Chondrocyte (in vitro differentiated cells): ENCODE measurements at places on chromosomes 2 and 18.
A peak's percentile ranks its signal among the peaks of the same experiment; 100 is the strongest.

DNA sequence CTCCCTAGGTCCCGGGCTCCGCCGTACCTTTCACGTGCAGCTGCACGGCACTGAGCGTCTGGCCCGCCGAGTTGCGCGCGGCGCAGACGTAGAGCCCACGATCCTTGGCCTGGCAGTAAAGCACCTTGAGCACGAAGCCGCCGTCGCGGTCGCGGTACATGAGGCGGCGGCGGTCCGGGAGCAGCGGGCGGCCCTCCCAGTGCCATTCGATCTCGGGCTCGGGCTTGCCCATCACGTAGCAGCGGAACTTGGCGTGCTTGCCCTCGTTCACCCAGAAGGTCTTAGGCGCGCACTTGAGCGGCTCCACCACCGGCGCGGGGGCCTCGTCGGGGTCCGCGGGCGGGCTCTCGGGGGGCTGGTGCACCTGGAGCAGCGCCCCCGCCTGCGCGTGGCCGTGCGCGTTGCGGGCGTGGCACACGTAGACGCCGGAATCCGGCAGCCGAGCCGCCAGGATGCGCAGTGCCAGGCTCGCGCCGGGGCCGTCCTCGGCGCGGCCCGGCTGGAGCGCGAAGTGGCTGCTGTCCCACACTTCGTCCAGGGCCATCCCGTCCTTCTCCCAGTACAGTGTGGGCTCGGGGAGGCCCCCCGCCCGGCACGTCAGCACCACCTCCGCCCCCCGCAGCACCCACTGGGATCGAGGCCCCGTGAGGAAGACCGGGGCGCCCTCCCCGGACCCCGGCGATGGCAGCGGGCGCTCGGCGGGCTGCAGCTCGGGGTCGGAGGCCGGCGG lies 980 bp downstream of the OBSL1 start:
- no peak for DNase-seq

GRCh38 chr2:148876595-148877402 lies 1.8 kb downstream of the KIF5C start:
- no peak for DNase-seq

GRCh38 chr18:24009651-24010333 lies 4.8 kb upstream of the TTC39C start:
- no peak for DNase-seq

DNA sequence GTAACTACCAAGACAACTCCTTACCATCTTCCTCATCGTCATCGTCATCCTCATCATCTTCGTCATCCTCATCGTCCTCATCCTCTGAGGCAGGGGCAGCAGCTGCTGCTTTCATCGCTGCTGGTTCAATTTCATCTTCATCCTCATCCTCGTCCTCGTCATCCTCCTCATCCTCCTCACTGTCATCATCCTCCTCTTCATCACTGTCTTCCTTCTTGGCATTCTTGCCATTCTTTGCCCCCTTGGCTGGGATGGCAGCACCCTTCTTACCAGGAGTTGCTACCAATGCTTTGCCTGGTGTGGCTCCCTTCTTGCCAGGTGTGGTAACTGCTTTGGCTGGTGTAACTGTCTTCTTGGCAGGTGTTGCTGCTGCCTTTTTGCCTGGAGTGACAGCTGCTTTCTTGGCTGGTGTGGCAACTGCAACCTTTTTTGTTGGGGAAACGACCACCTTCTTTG lies 2.7 kb downstream of the NCL start:
- no peak for DNase-seq

GRCh38 chr2:188306271-188306670 lies 14.6 kb downstream of the GULP1 start:
- DNase-seq, result no peak

DNA sequence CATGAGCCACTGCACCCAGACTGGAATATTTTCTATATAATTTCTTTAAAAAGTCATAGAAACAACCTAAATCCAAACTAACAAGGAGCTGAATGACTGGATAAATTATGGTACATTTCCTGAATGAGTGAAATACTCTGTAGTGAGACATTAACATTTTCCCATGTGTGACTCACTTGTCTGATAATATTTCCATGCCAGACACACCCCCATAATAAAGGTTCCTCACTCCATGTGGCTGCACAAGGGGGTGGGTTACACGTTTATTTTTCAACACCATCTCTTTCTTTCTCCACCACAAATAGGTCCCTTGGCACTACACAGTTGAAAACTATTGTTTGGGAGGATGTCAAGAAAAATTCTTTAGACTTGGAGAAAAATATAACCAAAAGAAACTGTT lies 266.3 kb upstream of the LYPD1 start:
- no peak for DNase-seq

- no peak for DNase-seq
Observed at GRCh38 chr2:146262606-146263005, 1582.2 kb upstream of the ACVR2A start.

DNA sequence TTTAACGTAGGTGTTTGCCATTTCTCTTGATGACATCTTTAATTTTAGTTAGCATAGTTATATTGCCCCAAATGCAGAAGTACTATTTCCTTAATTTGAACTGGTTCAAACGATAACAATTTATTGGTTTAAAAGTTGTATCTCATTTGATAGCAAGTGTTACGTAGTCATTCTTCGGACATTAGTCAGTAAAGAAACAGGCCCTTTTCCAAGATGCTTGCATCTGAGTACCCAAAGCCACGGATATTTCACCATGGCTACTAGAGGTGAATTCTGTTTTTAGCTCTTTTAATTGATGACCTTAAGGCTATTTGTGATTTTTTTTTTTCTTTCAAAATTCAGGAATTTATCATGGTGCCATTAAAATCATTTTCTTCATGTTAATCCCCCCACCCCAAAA lies 32.1 kb downstream of the GLS start:
- no peak for DNase-seq

- no peak for DNase-seq
Observed at GRCh38 chr2:72665448-72665847, 160.4 kb downstream of the EXOC6B start.

DNA sequence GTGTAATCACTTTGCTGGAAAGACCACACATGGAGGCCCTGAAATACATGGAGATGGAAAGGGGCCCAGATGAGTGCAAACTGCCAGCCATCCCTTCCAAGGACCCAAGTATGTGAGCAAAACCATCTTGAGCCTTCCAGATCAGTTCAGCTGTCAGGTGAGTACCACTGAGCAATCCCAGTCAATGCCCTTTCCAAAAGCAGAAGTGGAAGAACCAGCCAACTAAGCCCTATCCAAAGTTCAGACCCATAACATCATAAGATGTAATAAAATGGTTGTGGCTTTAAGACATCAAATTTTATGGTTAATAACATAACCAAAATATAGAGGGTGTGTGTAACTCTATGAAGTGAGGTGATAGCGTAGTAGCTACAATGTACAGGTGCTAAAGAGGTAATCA lies 88.5 kb downstream of the NXPH2 start:
- no peak for DNase-seq

DNA sequence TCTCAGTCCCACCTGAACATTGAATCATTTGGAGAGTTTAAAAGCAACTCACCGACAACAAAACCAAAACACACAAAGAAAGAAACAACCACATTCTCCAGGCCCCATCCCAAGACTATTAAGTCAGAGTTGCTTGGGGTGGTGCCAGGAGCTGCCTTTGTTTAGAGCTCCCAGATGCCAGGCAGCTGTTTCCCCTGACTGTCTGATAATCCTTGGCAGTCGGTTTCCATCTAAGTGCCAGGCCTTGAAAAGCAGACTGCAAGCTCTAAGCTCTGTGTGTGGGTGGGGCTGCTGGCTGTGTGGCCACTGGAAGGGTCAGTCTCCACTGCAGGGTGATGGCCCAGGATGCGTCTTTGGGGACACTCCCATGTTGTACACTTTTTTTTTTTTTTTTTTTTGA lies 255.3 kb upstream of the AGAP1 start:
- no peak for DNase-seq

GRCh38 chr2:28343971-28344715 lies 48.5 kb upstream of the FOSL2 start:
- peak; percentile 58 for DNase-seq

DNA sequence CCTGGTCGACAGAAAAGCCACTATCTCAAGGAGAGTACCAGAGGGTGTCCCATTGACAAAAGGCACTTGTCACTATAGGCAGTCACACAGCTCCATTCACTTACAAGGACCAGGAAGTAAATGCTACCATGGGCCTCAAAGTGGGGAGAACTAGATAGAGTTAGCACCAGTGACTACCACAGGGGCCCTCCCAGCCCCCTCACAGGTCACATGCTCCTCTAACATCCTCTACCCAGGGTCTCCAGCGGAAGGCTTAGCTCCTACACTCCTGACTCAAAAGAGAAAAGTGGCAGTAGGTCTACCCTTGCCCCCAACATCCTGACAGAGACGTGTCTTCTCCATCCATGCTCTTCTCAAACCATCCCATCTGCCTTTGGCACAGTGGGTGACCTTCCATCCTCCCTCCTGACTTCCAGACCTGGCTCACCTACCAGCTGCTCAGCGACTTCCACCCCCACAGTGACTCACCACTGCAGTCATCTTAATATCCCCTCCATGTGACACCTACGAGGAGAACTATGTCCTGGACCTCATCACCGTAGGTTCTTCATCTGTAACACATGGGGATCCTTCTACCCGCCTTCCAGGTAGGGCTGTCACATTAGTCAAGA lies 5.6 kb upstream of the DNMT3A start:
- no peak for DNase-seq

- no peak for DNase-seq
Observed at GRCh38 chr2:145958611-145959010, 1438.7 kb upstream of the ZEB2 start.

- DNase-seq, result no peak
Observed at GRCh38 chr2:231469583-231469950, 5.3 kb upstream of the NCL start.

DNA sequence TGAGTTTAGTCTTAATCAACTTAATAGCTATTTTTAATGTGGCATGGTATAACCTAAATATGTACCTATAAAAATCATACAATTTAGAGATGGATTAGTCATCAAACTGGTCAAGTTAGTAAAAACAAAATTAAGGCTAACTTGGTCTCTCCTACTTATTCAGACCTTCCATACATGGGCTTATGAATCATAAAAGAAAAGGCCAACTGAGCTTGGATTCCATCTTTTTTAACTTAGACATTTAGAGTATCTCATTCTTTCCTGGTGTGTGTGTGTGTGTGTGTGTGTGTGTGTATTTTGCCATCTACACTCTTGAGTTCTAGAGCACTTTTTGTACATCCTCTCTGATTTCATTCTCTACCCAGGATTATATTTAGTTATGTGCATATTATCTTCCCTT lies 637.5 kb downstream of the PLCL1 start:
- DNase-seq, result no peak

GRCh38 chr2:238403632-238404405 lies 22.9 kb upstream of the ASB1 start:
- DNase-seq, result no peak

GRCh38 chr2:236592821-236593220 lies 23.2 kb downstream of the ACKR3 start:
- no peak for DNase-seq

DNA sequence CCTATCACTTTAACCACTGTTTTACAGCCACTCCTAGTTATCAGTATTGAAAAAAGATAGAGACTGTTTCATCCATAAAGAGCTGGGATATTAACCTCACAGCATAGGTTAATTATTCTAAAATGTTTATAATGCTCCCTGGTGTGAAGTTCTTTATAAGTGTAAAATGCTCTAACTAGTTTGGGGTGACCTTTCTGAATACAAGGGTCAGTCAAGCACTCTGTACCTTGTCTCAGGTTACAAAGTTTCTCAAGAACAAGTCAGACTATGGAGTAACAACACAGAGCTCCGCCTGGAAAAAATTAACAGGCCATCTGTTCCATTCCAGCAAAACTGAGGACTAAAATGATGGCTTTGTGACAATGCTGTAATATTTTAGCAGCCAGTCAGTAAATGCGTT lies 107.4 kb downstream of the NOL4 start:
- no peak for DNase-seq

DNA sequence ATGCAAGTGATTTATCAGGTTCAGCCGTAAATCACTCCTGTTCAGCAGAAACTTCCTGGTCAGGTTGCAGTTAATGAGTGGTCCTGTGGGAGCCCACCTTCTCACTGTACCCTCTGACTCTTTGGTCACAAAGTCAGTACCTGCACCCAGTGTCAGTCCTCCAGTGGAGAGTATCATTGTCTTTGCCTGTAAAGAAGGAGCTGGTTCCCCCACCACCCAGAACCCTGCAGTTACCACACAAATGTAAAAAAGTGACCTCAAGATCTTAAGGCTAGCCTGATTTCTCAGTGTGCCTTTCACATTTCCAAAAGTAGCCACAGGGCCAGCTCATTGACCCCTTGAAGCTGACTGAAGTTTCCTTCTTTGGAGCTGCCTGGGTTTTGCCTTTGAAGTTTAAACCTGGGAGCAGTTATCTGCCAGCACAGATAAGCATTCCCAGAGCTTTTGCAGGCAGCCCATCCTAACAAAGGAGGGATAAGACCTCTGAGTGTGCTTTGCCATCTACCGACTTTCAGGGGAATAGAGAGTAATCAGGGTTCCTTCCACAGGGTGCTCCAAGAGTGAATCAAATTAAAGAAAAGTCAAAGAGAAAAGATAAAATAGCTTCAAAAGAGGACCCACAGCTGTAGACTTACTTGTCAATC lies 725.2 kb downstream of the CPS1 start:
- no peak for DNase-seq

GRCh38 chr2:163419000-163419830 lies 316.6 kb downstream of the FIGN start:
- DNase-seq, result no peak

DNA sequence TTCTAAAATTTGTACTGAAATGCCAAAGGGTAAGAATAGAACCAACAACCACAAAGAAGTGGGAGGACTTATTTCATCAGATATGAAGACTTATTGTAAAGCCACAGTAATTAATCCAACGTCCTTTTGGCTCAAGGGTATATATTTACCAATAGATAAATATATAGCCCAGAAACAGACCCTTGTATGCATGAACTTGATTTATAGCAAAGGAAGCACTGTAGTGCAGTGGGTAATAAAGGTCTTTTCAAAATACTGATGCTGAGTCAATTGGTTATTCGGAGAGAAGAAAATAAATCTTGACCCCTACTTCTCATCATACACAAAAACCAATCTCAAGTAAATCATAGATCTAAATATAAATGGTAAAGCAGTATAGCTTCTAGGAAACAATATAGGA lies 200.5 kb upstream of the ST6GAL2 start:
- no peak for DNase-seq

DNA sequence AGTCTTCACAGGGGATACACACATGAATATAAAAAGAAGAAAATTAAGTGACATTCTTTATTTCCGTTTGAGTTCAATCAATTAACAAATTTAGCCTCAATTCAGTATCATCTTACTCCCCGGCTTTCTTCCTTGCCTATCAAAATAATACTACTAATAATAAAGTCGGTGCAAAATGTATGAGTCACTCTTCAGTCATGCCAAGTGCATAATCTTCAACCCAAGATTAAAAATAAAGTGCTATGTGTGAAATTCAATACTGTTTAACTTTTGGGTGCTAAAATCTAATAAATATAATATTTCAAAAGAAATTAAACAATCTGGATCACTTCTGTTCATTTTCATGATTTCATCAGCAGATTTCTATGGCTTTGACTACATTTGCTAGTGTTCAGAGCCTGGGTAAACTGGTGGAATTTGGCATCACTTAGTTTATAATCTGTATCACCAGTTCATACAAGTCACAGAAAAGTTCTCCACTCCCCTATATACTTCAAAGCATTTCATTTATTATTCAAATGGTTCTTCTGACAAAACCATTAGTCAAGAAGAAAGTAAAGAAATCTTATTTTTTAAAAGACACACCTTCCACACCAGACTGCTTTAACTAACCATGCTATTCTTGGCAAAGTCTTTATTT lies 183.6 kb downstream of the THADA start:
- DNase-seq, result no peak

GRCh38 chr2:232328032-232328422 lies 50.5 kb upstream of the ALPP start:
- DNase-seq, result no peak

- DNase-seq, result no peak
Observed at GRCh38 chr2:25310965-25311864, 30.5 kb downstream of the DNMT3A start.
